ENCODE measurements at places on chromosomes 1 and 21. TPM values are rescaled to one million over a fixed set of nuclear protein-coding genes. Genes with fewer than 3 reads are reported as not detected.
A peak's percentile ranks its signal among the peaks of the same experiment; 100 is the strongest.

- DNase-seq = no peak
These were observed 102.2 kb downstream of the COQ8A start for GRCh38 chr1:227042292-227042691.

GRCh38 chr1:80533093-80533492 is 1267.6 kb upstream of the ADGRL2 start:
- DNase-seq = peak; percentile 14

DNA sequence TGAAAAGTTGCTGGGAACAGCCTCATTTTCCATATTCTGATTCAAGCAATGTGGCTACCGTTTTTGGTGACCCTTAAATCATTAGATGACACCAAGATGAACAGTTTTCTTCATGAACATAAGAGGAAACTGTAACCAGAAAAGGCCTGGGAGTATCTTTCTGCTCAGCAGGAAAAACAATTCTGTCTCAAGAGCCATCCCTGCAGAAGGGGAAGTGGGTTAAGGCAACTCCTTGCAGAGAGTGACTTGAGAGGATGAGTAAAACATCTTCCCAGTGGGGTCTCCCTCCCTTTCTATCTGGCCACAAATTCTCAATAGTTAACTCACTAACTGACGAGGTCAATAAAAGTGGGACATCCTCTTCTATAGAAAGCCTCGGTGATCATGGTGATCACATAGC is 187.6 kb upstream of the NRIP1 start:
- no peak for DNase-seq

DNA sequence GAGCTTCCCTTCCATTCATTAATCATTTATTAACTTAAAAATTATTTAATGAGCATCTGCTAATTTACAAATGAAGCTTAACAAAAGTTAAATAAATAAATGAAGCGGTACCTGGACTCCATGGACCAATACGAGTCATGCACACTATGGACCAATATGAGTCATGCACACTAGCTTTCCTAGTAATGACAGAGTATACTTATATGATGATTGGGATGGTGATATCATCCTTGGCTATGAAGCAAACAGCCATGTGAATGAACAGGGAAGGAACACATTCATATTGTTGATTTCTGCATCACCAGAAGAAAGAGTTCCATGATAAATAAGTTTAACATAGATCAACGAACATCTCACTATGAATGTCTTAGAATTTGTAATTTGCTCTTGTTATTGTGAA is 109.9 kb downstream of the SPAG17 start:
- DNase-seq = no peak

GBP2 gene
- total RNA-seq = 4.4 TPM

KIF26B gene
- not detected for total RNA-seq

GRCh38 chr1:177054542-177054941 is 110.0 kb downstream of the ASTN1 start:
- no peak for DNase-seq

DNA sequence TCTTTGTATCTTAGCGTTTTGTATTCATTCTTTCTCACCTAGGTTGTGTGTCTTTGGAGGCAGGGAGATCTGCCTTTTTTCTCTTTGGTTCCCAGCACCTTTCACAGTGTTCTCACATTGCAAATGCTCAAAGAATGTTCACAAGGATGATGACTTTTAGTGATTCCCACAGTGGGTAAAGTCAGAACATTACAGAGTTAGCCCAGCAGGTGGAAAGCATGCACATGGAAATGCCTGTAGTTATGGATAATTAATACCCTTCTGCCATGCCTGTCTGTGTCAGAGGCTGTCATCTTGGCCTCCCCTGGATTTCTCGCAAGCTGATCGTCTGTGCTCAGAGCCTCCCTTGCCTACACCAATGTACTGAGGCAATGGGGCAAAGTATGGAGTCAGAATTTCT is 458.9 kb downstream of the LMO4 start:
- DNase-seq = peak; percentile 33

GRCh38 chr1:20325844-20326420 is 35.3 kb downstream of the VWA5B1 start:
- no peak for DNase-seq

DNA sequence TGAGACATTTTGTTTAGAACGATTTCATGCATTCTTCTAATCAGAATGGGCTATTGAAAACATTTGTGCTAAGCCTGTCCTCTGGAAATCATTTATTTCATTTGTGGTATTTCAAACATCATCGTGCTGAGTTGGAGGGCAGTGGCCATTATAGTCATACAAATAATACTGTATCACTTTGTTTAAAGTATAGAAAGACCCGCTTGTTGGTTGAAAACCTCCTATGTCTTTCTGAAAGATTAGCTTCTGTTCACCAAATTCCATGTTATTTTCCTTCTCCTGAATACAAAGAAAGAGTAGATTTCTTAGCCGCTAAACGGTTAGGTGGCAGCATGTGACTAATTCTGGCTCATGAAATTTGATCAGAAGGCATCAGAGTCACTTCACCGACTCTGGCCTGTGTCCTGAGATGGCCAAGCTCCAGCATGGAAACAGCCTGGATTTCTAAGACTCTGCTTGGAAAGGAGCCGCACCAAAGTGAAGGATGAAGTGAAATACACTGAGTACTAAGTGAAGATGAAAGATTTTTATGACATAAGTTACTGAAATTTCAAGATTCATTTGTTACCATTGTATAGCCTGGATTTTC is 355.1 kb downstream of the USP25 start:
- no peak for DNase-seq

AADACL4 gene
- total RNA-seq = 0.43 TPM

Measured in A673 (cell line).